ENCODE measurements at places on chromosomes 7 and 10. TPM values are rescaled to one million over a fixed set of nuclear protein-coding genes. Genes with fewer than 3 reads are reported as not detected.

VIPR2 gene
- total RNA-seq: 0.31 TPM

ATOH7 gene
- total RNA-seq: 0.60 TPM

MOGAT3 gene
- 1.1 TPM for total RNA-seq

WASHC2A gene
- total RNA-seq: 42.1 TPM

Data from type B pancreatic cell (in vitro differentiated cells).